Stimulated activated CD4-positive, alpha-beta T cell treated with anti-CD3 and anti-CD28 coated beads, TNF-alpha, amount 100 ng/mL, for 1 hour (primary cell): ENCODE measurements at places on chromosomes 7 and 10.

DNA sequence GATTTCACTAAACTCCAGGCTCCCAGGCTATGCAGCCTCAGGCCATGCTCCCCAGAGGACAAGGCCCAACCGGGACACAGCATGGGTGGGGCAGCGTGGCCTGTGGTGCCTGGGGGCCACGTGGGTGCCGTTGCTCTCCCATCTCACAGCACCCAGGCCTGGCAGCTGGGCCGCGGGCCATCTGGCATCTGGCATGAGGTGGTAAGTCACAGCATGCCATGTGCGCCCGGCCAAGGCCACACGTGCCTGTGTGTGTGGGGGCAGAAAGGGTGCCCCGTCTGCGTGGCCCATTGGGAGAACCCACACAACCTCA is 204.1 kb downstream of the EBF3 start:
- no peak for DNase-seq

- no peak for DNase-seq
These were observed 108.7 kb downstream of the ITIH5 start for GRCh38 chr10:7558036-7558435.

DNA sequence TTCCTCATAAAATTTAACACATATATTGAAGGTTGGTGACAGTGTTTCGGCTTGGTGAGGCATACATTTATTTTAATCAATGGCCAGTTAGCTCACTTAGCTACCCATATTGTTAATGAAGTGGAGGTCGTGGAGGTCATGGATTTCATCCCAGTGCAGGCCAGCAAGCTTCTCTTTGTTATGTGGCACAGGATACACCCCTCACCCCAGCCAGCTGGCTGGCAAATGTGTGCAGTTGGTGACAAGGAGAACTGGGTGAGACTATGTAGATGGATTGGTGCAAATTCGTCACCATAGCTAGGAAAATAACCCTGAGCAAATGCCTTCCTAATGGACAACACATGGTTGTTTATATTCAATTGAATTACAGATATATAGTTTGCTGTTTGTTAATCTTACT is 50.5 kb upstream of the FOXP2 start:
- no peak for DNase-seq

DNA sequence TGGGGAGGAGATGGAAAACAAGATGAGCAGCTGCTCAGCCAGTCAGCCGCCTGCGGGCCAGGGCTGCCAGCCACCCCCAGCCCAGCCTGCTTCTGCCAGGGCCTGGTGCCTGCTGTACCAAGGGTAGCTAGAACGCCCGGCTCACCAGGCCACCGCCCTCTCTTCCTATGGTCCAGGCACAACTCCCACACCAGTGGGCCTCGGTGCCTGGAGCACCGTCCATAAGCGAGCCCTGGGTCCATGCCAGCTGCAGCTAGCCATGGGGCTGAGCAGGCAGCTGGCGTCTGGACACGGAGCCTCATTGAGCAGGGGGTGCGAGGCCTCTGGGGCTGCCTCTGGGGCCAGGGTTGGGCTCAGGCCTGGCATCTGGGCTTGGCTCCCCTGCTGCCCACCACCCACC is 8.5 kb upstream of the RABGEF1 start:
- DNase-seq = no peak

DNA sequence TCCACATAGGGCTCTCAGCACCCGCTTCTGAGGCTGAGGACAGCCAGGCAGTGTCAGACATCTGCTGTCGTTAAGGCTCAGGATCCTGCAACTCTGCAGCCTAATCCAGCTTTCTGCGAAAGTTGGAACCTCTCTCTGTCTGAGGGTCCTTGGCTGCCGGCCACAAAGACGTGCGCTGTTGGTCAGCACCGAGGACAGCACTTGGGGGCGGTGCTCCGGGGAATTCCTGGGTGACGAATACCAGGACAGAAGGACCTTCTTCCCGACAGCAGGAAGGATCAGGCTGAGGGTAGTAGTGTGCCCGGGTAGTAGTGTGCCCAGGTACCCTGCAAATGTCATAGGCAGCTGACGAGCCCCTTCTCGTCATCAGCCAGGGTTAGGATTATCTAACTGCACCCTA is 16.0 kb upstream of the RASGEF1A start:
- DNase-seq = no peak

DNA sequence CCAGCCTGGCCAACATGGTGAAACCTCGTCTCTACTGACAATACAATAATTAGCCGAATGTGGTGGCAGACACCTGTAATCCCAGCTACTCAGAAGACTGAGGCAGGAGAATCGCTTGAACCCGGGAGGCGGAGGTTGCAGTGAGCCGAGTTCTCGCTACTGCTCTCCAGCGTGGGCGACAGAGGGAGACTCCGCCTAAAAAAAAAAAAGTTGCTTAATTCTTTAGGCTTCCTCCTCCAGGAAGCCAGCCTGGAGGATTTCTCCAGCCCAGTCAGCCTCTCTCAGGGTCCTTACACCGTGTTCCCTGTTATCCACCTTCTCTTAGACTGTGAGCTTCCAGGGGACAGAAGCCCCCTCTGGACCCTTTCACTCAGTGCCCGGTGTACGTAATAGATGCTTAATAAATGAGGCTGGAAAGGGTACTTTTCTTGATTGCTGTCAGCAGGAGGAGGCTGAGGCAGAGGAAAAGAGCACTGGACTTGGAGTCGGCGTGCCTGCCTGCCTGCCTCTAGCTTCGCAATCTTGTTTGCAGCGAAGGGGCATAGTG is 16.4 kb upstream of the NODAL start:
- no peak for DNase-seq

DNA sequence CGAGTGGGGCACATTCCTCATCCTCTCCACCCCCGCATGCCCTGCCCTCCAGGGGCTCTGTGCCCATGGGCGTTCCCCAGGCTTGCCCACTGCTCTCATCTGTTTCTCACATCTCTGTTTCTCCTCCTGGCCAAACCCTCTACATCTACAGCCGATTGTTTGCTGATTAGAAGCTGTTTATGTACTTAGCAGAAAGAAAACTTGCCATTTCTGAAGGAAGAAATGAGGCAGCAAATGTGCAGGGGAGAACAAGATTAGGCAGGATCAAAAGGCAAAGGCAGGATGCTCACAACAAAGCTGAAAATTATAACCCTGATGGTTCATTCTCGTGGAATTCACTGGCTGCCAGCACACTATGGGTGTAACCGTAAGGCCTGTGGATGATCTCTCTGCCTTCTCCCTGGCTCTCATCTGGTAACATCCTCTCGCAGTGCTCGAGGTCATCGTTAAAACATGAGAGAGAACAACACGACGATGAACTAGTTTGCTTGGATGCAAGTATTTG is 111.6 kb upstream of the KLF14 start:
- no peak for DNase-seq

- DNase-seq = no peak
These were observed 50.0 kb upstream of the MTPN start for GRCh38 chr7:136027160-136027559.

- no peak for DNase-seq
These were observed 45.2 kb downstream of the KIAA1217 start for GRCh38 chr10:24254180-24254579.

DNA sequence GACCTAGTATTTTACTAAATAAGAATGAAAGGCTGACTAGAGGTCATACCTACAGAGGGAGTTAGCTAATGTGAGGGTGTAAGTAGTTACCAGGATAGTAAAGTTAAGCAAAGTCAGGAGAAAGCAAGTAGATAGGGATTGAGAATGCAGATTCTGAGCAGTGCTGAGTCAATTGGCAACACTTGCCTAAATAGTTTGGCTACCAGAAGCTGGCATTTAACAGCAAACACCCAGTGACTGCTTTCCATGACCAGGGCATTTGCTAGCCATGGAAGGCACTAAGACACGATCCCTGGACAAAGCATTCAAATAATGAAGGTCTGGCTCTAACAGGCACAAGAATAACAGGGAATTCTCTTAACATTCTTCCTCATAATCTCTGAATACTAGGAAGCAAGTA is 25.9 kb downstream of the TNKS2 start:
- DNase-seq = no peak

- DNase-seq = no peak
These were observed 104.5 kb downstream of the GRID1 start for GRCh38 chr10:86261941-86262687.

- DNase-seq = no peak
These were observed 37.6 kb downstream of the KIN start for GRCh38 chr10:7750222-7750621.

DNA sequence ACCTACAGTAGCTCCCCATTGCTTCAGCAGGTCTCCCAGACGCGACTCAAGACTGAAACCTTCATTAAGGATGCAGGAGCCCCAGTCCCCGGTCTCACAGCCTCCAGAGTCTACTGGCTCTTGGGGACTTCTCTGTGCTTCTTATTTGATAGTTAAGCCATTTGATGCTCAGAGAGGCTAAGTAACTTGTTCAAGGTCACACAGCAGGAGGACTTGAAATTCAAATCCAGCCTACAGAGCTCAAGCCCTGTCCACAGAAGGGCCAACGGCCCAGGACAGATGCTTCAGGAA is 21.2 kb upstream of the ZMIZ1 start:
- DNase-seq = no peak

DNA sequence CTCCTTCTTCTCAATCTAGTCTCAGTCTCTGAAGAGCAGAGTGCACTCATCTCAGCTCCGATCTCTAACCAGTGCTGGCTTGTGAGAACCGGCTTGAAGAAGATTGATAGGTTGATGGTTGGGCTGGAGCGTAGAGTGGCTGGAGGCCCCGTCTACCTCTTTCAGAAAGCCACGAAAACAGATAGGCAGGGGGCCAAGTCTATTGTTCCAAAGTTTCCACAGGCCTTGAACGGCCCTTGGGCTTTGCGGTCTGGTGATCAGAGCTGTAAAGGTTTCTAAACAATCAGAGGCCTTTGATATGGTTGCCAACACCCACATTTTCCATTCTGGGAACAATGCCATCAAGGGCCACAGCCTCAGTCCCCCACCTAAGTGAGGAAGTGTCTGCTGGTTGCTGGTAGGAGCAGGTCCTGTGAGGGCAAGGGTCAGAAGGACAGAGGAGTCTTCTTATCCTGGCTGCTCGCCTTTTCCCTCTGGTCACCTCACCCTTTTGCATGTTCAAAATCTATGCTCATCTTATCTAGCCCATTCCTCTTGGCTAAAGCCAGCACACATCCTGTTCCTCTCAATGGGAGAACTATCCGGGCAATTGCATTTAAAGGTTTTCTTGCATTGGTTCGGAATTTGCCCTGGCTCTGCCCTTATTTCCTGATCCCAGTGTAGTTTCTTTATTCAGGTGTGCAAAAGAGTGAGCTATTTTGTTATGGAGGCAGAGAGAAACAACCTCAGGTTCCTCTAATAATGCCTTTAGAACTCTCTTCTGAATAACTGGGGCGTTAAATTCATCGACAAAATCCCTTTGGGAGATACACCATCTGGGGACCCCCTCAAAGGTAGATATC is 70.3 kb upstream of the KMT2E start:
- peak; percentile 7 for DNase-seq

- no peak for DNase-seq
These were observed 249.8 kb downstream of the TRIL start for GRCh38 chr7:28708033-28708951.

- DNase-seq = no peak
These were observed 8.2 kb upstream of the PTTG1IP2 start for GRCh38 chr7:90461219-90461618.

DNA sequence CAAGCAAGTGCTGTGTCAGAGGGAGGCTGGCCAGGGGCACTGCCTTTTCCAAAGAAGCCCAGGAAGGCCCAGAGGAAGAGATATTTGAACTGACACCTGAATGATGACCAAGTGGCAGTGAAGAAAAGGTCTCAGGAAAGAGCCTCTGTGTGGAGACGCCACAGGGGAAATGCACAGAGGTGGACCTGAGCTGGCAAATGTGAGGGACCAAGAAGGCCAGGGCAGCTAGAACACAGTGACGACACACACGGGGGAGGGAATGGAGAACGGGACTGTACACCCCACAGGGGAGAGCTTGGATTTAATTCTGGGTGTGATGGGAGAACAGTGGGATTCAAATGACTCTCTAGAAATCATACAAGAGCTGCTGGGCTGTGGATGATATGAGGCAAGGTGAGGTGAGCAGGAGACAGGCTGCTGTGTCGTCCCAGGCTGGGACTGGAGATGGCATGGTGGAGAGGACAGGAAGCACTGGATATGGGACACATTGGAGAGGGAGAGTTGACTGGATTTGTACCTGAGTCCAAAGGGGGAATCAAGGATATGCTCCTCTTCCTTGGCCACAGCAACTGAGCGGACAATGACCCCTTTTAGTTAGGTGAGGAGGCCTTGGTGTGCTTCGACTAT is 84.2 kb upstream of the DDC start:
- DNase-seq = no peak

DNA sequence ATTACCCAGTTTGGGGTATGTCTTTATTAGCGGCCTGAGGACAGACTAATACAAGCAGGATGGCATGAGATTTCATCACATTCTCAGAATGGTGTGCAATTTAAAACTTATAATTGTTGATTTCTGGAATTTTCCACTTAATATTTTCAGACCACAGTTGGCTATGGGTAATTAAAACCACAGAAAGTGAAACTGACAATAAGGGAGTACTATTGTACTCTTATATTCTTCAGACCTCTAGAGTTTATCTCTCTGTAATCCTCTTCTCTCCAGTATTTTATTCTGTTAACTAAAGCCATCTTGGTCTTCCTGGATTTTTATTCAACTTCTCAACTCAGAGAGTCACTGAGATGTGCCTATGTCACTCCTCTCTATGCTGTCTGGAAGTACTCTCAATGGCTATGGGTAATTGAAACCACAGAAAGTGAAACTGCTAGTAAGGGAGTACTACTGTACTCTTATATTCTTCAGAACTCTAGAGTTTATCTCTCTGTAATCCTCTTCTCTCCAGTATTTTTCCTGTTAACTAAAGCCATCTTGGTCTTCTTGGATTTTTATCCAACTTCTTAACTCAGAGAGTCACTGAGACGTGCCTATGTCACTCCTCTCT is 118.3 kb downstream of the PPP1R17 start:
- DNase-seq = no peak

DNA sequence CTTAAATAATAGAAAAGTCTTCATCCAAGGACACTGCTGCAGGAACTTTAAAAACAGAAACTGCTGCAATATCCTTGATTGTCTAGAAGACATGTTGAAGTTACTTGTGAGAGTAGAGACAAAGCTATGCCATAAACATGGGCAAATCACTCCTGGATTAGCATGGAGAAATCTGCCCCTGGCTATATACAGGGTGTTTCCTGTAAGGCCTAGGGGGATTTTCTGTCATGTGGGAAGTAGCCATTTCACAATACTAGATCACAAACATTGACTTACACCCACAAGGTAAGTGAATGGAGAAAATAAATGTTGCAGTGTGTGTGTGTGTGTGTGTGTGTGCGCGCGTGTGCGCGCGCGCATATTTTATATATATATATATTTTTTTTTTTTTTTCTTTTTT is 35.2 kb upstream of the PDK4 start:
- DNase-seq = no peak

DNA sequence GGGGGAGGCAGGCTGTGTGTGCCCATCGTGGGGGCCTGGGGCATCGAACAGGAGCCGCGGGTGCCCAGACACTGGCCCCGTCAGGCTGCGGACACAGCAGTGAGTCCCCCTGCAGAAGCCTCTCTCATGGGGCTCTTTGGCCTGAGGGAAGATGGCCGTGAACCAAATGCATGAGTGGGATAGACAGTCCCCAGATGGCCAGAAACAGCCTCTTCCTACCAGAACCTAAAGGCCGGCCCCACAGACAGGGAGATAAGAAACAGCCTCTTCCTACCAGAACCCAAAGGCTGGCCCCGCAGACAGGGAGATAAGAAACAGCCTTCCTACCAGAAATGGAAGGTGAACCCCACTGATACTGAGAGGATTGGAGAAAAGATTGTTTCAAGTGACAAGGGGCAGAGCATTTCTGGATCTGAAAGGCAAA is 16.6 kb downstream of the IDI2 start:
- no peak for DNase-seq
